H7 (cell line): ENCODE measurements at places on chromosomes 5 and 9.
A peak's percentile ranks its signal among the peaks of the same experiment; 100 is the strongest.

- peak; percentile 21 for DNase-seq
Observed at GRCh38 chr9:22244139-22245011, 202.2 kb upstream of the DMRTA1 start.

- no peak for DNase-seq
Observed at GRCh38 chr9:93026640-93027039, 31.9 kb upstream of the SUSD3 start.

GRCh38 chr5:67511911-67512310 is 315.3 kb upstream of the CD180 start:
- DNase-seq = no peak

- DNase-seq = no peak
Observed at GRCh38 chr5:33690374-33691135, 201.2 kb downstream of the ADAMTS12 start.

- no peak for DNase-seq
Observed at GRCh38 chr5:59157068-59157467, 574.2 kb downstream of the RAB3C start.

DNA sequence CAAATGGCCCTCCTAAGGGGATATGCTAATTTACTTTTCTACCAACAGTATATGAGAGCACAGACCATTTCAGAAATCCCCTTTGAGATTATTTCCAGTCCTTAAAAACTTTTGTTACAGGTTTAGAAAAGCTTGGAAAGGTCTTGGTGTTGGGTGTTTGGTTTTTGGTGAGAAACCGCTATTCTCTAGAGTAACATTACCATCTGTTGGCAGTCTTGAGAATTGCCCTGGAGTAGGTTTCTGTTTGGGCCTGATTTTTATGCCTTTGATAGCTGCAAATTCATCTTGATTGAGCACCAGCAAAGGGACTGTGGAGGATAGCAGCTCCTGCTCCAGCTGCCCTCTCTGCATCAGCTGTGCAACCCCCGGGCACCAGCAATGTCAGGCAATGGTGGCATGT is 8.0 kb downstream of the NUDT2 start:
- no peak for DNase-seq

DNA sequence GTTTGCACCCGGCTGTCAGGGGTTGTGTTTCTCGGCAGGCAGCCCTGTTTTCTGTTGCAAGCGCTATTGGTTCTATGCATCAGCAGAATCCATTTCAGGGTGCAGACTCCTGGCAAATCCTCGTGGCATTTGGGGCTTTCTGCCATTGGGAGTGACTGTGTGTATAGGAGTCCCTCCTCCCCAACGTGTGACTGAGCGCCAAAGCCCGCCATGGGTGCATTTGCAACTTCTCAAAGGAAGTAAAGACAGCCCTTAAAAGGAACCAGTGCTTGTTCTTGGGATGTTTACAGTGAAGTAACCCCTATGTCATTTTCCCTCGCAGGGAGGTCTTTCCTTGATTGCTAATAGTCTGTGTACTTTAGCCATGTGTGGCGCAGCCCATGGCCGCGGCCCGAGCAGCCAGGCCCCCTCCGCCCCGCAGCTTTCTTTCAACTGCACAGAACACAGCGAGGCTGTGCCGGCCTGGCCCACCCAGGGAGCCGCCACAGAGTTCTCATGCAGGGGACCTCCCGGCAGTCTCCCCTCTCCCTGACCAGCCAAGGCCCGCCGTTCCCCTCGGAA is 175.6 kb downstream of the HSD17B3 start:
- DNase-seq = peak; percentile 70

DNA sequence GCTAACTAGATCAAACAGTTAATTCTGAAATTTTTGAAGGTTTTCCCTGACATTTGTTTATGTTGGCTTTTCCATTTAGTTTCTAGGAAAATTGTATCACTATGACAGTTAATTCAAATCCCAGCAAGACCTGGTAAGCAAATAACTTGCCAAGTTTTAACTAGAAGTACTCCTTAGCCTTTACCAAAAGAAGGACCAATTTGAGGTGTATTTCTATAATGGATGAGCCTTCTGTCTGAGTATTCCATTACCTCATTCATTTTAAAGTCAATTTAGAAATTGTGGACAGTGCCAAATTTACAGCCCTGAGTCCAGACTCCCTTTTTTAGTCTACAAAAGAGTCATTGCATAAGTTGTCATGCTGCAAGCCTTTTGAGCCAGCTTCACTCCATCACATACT is 687.6 kb downstream of the CETN3 start:
- no peak for DNase-seq

DNA sequence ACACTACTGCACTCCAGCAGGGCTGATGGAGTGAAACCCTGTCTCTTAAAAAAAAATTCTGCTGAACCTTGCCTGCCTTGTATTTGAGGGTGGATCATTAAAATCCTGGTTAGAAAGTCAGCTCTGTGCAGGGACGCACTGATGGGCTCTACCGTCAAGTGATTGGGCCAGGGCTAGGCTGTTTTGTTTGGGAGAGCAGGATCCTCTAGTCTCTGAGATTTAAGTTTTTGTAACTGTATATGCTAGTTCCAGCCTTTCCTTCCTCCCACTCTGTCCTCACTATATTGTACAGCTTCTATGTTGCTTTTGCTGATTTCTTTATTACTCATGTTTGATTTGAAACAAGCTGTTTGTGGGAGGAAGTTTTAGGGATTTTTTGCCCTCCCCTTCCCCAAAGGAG is 11.5 kb downstream of the DDX4 start:
- no peak for DNase-seq

- no peak for DNase-seq
Observed at GRCh38 chr5:80631278-80632259, 22.9 kb upstream of the MSH3 start.

GRCh38 chr9:108133101-108133500 is 643.5 kb upstream of the KLF4 start:
- DNase-seq = no peak

DNA sequence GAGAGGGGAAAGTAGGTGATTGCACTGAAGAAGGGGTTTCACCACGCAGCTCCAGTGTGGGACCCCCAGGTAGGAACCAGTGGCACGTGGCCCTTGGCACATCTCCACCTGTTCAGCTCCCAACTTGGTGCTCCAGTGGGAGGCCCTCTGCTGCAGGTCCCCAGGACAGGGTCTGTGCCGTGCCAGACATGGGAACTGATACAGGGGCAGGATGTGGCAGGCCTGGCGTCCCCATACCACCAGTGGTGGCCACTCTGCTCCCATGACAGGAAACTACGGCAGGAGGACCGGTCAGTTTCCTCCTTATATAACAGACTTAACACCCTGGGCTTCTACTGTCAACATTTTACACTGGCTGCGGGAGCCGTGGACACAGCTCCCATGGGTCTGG is 67.3 kb downstream of the PSMB7 start:
- DNase-seq = no peak

DNA sequence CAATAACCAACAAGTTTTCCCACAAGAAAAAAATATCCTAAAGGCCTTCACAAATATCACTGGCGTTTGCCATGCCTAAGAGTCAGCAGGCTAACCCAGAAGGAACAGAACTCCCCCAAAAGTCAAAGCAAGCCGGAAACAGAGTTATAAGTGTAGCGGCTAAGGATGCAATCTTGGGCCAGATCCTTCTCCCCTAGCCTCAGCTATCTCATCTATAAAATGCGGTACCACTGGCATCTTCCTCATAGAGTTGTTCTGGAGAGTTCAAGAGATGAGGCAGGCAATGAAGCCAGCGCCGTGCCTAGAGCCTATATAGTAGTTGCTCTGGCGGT is 632 bp downstream of the DPM2 start:
- no peak for DNase-seq

DNA sequence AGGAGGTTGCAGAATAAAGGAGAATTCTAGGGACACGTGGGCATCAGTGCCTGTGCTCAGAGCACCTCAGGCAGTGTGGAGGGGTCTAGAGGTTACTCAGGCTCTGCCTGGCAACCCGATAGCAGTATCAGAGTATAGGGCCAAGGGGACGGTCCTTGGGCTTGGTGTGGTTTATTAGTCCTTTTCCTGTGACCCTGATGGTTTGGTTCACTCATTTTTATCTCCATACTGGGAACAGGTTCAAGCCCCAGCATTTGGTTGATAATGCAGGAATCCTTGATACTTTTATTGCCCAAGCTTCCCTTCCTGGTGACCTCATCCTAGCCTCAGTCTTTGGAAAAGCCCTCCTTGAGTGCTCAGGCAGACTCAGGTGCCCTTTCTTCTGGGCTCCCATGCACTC is 35.5 kb downstream of the FXN start:
- no peak for DNase-seq

DNA sequence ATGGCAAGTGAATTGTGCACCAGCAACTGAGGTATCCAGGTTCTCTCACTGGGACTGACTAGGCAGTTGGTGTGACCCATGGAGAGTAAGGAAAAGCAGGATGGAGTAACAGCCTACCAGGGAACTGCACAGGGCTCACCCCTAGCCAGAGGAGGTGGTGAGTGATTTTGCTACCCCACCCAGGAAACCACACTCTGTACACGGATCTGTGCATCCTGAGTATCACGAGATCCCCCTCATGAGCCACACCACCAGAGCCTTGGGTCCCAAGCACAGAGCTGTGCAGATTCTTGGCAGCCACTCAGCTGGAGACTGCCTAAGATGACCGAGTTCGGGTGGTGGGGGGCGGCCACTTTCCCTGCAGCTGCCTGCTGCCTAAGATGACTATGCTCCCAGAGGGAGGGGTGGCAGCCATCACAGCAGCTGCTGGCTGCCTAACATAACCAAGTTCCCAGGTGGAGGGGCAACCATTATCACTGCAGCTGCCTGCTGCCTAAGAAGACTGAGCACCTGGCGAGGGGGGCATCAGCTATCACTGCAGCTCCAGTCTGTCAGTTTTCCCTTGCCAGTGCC is 48.4 kb upstream of the EFNA5 start:
- DNase-seq = no peak

- DNase-seq = no peak
Observed at GRCh38 chr5:147485046-147485445, 24.8 kb downstream of the DPYSL3 start.

DNA sequence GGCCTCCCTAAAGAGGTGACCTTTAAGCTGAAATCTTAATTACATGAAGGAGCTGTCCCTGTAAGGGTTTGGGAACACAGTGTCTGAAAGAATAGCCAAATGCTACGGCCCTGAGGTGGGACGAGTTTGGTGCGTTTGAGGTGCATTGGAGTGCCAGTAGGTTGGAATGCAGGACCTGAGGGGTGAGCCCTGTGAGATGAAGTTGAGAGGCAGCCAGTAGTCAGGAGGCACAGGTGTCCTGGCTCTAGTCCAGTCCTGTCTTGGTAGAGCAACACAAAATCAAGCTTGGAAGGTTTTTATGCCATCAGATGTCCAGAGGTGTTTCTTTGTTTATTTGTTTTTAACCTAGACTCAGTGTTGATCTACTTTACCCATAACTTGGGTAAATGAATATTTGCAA is 108.5 kb downstream of the ARHGAP26 start:
- DNase-seq = no peak

DNA sequence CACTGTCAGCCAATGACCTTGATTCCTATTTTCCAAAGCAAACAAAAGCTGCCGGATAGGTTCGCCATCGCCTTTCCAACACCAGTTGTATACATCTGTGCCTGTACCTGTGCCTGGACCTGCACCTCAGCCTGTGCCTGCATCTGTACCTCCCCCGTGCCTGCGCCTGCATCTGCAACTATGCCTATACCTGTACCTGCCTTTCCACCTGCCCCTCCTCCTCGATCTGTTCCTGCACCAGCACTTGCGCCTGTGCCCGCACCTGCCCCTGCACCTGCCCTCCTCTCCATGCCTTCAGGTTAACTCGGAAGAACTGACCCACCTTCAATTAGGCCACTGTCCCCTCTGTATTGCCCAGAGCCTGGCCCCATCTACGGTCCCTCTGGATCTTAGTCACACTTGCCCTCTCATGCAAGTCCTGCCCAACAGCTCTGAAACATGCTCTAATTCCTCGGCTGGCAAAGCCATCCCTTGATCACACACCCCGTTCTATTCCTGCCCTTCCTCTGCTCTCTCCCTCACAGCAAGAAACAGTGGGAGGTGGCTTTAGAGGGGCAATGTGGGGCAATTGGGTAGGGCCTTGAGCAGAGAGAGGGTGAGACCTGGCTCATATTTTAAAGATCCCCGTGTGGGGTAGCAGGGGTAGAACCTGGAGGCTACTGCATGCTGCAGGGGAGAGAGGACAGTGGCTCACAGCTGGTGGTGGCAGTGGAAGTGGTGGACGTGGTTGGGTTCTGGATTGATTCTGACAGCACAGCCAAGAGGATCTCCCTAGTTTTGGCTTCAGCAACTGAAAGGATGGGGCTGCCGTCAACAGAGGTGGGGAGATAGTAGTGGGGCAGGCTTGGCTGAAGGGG is 59.6 kb upstream of the PHYKPL start:
- DNase-seq = no peak

- no peak for DNase-seq
Observed at GRCh38 chr5:72847439-72847838, 31.0 kb downstream of the TNPO1 start.
